Smooth muscle cell of bladder (primary cell): ENCODE measurements at places on chromosomes 12 and 14. TPM values are rescaled to one million over a fixed set of nuclear protein-coding genes. Genes with fewer than 3 reads are reported as not detected.

RASSF8 gene
- total RNA-seq, result 98.4 and 105 TPM in 2 replicates

TAS2R13 gene
- total RNA-seq, result 0.65 and 0.85 TPM in 2 replicates

CPNE6 gene
- not detected in 2 replicates for total RNA-seq

SLC17A8 gene
- total RNA-seq, result not detected in 2 replicates

SLC7A7 gene
- total RNA-seq, result 4.1 and 6.1 TPM in 2 replicates

ITPK1 gene
- 7.3 and 9.4 TPM in 2 replicates for total RNA-seq

SLC6A15 gene
- 16.8 and 17.6 TPM in 2 replicates for total RNA-seq

MANSC4 gene
- total RNA-seq, result not detected in 2 replicates

EML5 gene
- under 0.01 TPM in 2 replicates for total RNA-seq

LRRC10 gene
- total RNA-seq, result under 0.01 TPM in 1 of 2 replicates, not detected in the other

LRP1 gene
- total RNA-seq, result 258 and 432 TPM in 2 replicates
